ENCODE measurements at places on chromosomes 5 and 9.

- DNase-seq, result no peak
Observed at GRCh38 chr5:115979201-115980041, 17.1 kb downstream of the LVRN start.

DNA sequence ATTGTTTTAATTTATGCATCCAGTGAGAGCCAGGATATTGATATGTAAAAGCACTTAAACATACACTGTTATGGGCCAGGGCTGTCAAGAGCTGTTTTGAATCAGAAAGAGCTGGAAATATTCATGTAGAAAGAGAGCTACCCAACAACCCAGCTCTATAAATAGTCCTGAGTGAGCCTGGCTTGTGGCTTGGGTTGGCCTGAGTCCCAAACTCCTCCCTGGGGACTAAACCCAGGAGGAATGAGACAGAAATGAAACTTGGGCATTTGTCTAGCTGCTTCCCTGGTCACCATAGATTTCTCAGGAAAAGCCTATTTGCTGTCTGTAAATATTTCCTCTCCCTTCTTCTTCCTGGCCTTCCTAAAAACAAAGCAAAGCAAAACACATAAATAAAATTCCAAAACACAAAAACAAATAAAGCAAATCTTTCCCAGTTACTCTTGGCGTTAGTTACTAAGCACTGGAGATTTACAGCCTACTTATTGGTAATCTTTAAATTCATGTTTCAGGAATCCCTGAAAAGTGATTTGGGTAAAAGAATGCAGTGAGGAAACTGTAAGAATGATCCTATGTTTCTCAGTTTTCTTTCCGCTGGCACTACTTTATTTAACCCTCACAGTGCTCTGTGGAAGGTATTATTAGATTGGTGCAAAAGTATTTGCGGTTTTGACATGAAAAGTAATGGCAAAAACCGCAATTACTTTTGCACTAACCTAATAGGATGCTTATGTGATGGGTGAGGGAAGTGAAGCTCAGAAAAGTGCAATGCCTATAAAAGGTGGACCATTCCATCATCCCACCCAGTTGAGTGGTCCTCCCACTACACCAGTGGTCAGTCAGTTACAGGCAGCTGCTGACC is 111.8 kb downstream of the CARTPT start:
- no peak for DNase-seq

DNA sequence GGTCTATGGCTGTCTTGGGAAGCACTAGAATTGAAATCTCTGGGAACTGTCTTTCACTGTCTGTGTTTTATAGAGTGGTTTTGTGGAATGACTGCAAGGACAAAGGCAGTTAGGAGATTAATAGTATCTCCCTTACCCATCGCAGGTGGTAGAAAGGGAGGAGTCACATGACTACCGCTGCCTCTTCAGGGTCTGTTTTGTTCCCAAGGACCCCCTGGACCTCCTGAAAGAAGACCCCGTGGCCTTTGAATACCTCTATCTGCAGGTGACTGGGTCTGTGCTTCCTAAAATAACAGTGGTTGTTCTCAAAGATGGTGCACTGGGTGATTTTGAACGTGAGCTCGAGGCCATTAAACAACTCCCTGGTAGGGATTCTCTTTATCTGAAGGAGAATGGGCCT is 22.8 kb upstream of the TRMT10B start:
- DNase-seq, result no peak

DNA sequence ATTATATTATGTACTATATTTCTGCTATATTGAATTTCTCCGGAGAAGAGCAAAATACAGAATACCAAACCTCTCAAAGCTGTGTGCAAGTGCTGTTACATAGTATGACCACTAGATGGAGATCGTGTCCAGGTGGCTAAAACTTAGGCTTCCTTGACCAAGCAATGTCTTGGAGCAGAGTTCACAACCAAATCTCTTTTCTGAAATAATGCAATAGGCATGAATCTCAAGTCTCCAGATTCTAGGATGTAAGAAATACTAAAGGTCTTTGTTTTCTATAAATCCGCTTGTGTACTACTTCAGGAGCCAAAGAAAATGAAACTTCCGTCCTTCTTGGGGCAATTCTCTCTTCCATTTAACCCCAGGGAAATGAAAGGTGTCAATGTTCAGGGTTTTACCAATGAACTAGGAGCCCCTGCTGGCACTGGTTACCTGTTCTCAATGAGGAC is 181.5 kb upstream of the RAI14 start:
- no peak for DNase-seq

DNA sequence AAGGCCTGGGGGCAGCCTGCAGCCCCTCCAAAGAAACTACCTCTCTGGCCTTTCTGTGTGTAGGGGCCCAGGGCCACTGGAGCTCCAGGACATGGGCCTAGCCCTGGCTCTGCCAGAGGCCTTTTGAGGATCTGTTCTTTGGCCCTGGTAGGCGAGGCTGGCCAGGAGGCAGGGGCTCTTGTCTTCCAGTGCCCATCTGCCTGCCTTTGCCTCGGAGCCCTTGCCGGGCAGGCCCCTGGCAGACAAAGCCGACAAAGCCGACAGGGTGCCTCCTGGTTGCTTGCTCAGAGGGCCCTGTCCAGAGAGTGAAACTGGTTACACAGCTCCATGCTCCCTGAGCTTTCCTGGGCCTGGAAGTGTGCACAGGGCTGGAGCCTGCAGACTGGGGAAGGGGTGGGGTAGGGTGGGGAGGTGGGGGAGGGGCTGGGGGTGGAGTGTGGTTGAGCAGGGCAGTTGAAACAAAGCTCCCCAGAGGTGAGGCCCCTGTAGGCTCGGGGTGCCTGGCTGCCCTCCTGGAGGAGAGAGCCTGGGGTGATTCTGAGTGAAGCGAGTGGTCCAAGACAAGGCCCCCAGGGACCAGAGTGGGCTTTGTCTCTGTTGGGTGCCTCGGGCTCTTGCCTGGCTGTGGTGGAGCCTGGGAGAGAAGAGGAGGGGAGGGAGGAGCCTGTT is 29.3 kb downstream of the PTPA start:
- peak; percentile 67 for DNase-seq

DNA sequence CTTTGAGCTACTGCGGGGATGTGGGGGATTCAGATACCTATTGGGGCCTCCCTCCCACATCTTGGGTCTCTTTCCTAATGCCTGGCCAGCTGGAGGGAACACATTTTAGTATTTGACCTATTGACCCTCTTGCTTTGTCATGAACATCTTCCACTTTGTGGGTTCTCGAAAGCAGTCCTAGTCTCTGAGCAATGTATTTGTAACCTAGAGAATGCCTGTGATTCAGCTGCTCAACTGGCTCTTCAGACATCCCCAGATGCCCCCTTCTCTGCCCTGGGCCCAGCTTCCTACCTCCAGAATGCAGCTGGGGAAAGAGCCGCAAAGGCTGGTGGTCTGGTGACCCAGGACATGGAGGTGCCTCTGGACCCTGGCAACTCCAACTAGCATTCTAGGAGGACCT is 32.2 kb downstream of the APTX start:
- no peak for DNase-seq

DNA sequence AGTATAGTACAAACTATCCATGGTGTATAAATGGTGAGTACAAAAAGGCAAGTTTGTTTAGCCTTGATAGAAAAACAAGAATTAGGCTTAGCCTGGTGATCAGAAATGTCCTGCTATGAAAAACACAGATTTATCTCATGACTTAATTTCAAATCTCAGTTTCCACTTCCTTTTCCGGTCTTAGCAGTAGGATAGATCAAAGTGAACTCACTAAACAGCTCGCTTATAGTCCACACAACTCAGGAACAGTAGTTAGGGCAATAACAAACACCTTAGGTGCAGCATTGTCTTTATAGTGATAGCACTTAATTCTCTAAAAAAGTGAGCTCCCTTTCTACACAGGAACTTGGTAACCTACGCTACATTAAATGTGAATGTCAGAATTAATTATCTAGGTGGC is 11.4 kb downstream of the GOLGA1 start:
- DNase-seq, result no peak

DNA sequence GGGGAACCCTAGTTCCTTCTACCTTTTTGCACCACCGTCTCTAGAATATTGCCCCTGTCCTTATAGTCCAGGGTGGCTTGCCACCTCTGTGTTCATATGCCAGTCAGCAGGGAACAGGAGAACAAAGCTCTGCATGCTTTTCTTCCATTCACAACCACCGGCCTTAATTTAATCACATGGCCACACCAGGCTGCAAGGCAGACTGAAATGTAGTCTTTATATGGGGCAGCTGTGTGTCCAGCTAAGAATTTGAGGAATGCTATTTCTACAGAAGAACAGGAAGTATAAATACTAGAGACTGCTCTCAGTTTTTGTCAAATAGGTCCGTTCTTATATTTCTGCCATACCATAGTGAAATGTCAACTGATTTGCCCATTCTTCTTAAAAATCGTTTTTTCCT is 5.8 kb downstream of the C5orf22 start:
- DNase-seq, result no peak

DNA sequence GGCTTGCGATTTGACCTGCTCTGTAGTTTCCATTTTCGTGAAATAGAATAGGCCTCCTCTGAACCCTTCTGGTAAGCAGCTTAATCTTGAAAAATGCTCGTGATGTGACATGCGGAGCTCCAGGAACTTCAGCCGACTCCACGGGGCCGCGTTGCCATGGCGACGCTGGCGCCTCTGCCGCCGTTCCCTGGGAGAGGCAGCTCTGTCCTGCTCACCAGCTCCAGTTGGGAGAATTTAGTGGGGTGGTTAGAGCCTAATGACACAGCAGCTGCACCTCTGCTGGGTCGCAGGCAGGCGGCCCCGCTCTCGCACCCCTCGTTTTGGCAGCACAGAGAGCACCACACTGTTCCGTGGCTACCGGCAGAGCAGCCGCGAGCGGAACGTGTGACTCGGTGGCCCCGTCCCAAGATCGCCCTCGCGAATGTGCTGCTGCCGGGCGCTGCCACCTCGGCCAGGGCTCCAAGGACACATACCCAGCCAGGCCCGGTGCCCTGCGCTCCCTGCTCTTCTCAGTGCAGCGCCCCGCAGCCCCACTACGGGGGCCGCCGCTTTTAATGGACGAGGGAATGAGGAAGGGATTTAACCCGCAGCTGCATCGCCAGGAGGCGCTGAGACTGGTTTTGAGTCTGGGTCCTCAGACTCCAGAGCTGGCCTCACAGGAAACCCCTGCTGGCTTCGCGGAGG is 131.2 kb upstream of the LMX1B start:
- DNase-seq, result no peak

- DNase-seq, result no peak
Observed at GRCh38 chr5:72020161-72020983, 86.9 kb upstream of the MAP1B start.

DNA sequence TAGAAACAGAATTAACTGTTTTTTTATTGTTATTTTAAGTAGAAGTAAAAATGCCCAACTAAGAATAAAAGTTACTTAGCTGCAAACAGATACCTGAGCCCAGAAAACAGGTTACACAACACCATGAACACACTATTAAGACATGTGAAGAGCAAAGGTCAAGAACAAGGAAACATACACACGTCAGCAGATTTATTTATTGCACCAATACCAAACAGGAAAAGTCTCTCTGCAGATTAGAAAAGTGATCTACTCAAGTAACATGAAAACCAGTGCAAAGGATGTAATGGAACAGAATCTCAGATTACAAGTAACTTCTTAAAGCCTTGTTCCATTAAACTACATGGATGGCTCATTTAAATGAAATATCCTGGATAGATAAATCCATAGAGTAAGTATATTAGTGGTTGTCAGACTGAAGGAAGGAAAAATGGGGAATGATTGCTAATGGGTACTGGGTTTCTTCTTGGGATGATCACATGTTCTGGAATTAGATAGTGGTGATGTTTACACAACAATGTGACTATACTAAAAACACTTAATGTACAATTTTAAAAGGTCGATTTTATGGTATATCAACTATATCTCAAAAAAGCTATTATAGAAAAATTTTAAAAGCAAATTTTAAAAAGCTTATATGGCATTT is 6.1 kb downstream of the SAR1B start:
- no peak for DNase-seq

GRCh38 chr9:134403682-134404301 is 77.5 kb downstream of the RXRA start:
- DNase-seq, result peak; percentile 59

DNA sequence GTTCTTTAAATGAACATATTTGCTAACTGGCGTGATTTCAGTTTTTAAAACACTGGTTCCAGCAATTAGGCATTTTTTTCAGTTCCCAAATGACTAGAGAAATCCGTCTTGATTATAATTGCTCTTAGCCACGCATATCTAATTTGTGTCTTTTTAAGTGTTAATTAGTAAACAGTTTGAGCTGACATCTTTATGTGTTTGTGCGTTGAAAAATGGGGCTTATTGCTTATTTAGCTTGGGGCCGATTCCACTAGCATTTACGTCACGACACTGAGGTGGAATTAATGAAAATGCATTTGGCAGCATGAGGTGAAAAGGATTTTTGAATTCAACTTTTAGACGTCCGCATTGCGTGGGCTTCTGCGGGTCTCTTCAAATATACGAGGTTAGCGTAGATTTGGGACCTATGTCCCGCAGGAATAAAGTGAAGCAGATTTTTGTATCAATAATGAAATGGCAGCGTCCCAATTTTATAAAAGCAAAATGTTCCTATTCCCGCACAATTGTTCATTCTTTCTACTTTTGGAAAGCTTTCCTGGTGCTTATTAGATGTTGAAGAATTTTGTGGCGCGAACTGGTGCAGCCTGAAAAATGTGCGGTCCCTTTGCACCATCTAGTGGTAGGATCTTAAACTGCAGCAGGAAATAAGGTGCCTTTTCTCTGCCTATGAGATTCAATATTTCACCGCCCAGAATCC is 122.7 kb upstream of the LMX1B start:
- DNase-seq, result no peak

DNA sequence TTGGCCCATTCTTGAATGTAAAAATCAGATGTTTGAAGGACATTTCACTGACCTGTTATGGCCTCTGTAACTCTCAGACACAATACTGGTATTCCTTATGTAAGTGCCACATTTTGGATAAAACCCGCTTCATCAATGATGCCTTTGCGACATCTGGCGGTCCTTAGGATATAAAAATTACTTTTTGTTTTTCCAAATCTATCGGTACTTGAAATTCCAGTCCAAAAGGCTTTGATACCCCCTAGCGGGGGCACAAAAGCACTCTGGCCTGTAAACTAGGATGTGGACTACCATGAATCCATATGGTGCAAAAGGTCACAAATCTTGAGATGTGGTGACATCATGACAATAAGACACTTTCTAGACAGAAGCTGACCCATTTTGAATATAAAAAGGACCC is 291.8 kb downstream of the KIAA0825 start:
- no peak for DNase-seq

- DNase-seq, result no peak
Observed at GRCh38 chr5:16740066-16740810, 123.4 kb upstream of the RETREG1 start.

GRCh38 chr9:110738982-110739381 is 70.4 kb downstream of the MUSK start:
- no peak for DNase-seq

All from activated T-cell treated with anti-CD3 and anti-CD28 coated beads, Interleukin-2, amount 50 U/mL, for 48 hours (primary cell).